EL (cell line): ENCODE measurements at places on chromosomes 7 and 10.

GRCh38 chr10:78712147-78712546 lies 356.6 kb upstream of the ZMIZ1 start:
- no peak for DNase-seq

GRCh38 chr7:47091141-47091540 lies 490.8 kb downstream of the TNS3 start:
- peak; percentile 74 for DNase-seq

GRCh38 chr7:157016352-157017041 lies 6.0 kb upstream of the MNX1 start:
- DNase-seq, result no peak

- no peak for DNase-seq
Observed at GRCh38 chr7:88806280-88807037, 10.9 kb upstream of the TEX47 start.

DNA sequence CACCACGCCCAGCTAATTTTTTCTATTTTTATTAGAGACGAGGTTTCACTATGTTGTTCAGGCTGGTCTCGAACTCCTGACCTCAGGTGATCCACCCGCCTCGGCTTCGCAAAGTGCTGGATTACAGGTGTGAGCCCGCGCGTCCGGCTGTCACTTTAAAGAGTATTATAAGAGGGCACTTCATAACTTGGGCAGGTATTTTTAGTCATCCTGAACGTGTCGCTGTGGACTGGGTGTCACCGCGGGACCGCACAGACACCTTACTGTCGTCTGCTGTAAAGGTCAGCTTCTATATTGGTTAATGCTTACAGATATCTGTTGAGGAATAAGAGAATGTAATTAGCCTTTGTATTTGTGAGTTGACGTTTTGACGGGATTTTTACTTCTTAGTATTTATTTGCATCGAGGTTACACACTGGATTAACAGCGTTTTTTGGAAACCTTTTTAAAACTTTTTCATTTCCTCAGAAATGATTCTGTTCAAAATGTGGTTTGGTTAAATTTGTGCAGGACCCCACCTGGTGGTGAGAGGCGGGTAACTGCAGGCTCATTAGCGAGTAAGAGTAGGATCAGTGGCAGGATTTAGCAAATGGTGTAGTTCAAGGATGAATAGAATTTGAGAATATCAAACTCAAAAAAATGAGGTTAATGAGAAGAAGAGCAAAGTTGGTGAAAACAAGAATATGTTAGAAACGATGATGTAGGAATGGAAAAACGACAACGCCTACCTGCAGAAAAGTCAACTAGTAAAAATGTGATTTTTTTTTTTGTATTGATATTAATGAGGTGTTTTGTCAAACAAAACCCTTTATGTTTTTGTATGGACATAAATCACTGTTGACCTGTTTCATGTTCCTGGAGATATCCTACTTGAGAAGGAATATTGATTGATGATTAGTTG lies 3.2 kb downstream of the DNAJB6 start:
- peak; percentile 74 for DNase-seq

DNA sequence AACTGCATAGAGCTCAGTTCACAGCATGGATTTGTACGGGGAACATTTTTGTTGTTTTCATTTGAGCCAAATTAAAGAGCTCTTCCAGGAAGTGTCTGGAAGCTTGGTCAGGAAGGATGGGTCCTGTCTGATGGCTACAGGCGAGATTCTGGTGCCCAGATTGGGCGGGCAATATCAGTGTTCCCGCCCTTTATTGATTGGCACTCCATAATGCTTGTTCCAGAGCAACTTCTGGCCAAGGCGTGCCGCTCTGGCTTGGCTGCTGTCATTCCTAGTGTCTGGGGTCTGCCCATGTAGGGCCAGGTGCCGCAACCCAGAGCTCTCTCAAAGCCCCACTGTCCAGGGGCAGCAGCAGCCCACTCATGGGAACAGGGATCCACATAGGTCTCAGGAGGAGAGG lies 45.9 kb downstream of the RAMP3 start:
- no peak for DNase-seq

GRCh38 chr10:59864141-59864962 lies 42.0 kb downstream of the CCDC6 start:
- DNase-seq, result no peak

DNA sequence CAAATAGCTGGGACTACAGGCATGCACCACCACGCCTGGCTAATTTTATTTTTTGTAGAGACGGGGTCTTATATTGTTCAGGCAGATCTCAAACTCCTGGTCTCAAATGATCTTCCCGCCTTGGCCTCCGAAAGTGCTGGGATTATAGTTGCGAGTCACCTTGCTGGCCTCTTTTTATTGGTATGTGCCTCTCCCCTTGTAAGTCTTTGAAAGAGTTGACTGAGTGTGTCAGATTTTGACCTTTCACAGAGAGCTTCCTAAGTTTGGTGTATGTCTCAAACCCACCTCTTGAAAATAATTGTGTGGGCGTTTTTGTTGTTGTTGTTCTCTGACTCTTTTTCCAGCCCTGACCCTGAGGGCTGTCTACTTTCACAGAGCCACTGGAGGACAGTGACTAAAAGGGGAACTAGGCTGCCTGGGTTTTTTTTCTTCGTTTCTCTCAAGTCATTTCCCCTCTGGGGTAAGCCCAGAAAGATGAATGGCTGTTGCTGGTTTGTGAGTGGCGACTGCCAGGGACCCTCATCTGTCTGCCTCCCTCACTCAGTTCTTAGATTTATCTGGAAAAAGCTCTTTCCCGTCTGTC lies 262.8 kb downstream of the ZEB1 start:
- DNase-seq, result no peak

DNA sequence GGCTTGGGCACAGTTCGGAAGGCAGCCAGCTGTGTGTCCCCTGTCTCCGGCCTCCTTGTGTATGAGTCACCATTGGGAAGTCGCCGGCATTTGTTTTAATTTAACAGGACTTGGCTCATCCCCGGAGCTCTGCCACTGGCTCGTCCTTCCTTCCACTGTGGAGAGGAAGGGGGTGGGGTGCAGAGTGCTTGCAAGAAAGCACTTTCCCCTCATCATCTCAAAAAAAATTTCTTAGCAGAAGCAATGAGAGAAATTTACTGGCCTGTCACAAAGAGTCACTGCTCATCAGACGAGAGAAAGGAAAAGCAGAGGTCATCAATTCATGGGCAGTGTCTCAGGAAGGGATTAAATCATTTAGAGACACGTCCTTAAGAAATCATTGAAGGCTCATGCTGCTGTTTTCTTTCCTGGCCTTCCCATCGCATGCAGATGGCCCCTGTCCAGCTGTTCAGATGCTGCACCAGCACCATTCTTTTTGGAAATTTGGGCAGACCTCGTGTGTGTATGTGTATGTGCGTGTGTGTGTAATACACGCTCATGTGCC lies 93.3 kb downstream of the BMS1 start:
- DNase-seq, result peak; percentile 42

DNA sequence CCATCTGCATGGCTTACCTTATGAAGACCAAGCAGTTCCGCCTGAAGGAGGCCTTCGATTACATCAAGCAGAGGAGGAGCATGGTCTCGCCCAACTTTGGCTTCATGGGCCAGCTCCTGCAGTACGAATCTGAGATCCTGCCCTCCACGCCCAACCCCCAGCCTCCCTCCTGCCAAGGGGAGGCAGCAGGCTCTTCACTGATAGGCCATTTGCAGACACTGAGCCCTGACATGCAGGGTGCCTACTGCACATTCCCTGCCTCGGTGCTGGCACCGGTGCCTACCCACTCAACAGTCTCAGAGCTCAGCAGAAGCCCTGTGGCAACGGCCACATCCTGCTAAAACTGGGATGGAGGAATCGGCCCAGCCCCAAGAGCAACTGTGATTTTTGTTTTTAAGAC lies 12.4 kb downstream of the DUSP5 start:
- no peak for DNase-seq

- peak; percentile 21 for DNase-seq
Observed at GRCh38 chr10:67666416-67667034, 29.5 kb downstream of the CTNNA3 start.

GRCh38 chr7:154769527-154769926 lies 233.4 kb downstream of the PAXIP1 start:
- DNase-seq, result no peak

GRCh38 chr7:140458916-140459315 lies 20.4 kb downstream of the MKRN1 start:
- DNase-seq, result no peak

DNA sequence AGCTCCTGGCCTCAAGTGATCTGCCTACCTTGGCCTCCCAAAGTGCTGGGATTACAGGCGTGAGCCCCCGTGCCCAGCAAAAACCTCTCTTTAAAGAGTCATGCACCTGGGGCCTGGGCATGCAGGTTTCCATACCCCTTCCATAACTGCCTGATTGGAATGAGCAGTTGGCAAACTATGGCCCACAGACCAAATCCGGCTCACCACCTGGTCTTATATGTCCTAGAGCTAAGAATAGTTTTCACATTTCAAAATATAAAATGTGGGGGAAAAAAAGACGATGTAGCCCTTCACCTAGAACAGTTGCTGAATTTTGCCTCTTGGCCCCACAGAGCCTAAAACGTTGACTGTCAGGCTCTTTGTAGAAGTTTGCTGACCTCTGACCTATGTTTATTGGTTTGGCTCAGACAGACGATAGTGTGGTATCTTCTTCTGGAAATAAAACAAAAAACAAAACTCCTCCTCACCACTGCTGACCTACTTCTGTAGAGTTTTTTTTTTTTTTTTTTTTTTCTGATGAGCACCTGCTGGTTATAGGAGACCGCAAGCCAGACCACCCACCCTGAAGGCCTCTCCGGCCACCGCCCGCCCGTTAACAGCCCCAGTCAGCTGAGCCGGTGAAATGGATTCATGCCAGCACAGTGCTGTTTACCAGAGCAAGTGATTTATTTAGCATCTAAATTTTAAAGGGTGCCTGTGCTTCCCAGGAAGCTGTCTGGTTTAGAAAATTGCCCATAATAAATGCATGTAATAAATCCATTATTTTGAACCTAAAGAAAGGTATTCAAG lies 33.5 kb upstream of the SFRP5 start:
- DNase-seq, result no peak

GRCh38 chr7:99120501-99120900 lies 23.4 kb downstream of the SMURF1 start:
- DNase-seq, result no peak

- DNase-seq, result no peak
Observed at GRCh38 chr10:2081501-2081900, 344.2 kb upstream of the ADARB2 start.

DNA sequence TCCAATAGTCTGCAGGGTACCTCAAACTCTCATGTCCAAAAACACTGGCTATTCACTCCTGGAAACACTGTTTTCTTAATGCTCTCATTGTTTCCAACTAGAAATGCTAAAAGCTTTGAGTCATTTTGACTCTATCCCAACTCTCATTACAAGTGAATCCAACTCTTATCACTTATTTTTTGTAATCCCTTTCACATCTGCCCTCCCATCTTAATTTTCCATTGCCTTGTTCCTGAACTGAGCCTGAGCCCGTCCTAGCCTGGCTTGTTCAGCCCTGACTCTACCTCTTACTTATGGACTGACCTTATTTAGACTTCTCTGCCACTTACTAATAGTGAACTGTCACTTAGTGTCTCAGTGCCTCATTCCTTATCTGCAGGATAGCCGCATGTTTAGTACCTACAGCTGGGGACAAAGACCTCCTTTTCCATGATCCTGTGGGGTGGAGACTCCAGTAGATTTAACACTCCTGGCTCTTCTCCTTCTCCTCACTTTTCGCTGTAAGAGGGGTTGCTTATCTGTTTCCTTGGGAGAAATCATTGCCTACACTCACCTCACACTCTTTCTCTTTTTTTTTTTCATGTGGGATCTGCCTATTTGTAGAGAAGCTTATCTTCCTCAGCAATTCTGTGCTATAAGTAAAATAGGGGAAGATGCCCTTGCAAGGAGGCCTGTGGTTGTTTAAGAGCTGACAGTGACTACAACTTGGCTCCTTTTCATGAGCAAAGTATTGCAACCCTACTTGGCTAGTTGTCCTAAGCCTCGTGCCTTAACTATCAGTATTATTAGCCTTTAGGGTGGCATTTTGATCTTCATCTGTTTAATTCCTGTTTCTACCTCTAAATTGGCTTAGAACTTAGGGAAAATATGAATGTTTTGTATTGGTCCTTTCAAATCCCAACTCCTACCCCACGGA lies 56.4 kb downstream of the SLC16A12 start:
- DNase-seq, result no peak

DNA sequence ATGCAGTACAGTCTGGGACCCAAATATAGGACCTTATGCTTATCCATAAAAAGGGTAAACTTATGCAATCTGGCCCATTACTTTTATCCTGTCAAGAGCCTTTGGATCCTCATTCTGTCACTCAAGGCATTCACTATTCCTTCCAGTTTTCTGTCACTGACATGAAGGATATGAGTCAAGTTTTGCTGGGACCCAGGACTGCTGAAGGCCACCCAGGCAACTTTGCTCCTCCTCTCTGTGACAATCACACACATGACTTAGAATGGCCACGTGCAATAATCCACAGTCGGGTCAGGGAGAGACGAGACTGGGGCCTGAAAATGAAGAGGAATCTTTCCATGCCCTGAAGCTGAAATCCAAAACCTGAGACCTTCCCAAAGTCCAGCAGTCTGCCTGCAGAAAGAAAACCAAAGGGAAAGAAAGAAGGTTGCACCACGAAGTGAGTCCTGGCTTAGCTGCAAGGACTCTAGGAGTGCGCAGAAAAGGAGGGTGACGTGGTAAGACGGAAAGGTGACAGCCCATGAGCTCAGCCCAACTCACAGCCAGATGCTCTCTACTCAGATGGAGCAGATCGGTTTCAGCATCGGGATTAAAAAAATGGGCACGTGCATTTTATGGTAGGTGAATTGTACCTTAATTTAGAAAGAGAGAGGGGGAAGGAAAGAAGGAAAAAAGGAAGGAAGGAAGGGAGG lies 67.2 kb downstream of the VOPP1 start:
- no peak for DNase-seq

- DNase-seq, result no peak
Observed at GRCh38 chr7:47374538-47374937, 207.4 kb downstream of the TNS3 start.

- DNase-seq, result no peak
Observed at GRCh38 chr10:88995156-88995876, 4.7 kb downstream of the FAS start.

DNA sequence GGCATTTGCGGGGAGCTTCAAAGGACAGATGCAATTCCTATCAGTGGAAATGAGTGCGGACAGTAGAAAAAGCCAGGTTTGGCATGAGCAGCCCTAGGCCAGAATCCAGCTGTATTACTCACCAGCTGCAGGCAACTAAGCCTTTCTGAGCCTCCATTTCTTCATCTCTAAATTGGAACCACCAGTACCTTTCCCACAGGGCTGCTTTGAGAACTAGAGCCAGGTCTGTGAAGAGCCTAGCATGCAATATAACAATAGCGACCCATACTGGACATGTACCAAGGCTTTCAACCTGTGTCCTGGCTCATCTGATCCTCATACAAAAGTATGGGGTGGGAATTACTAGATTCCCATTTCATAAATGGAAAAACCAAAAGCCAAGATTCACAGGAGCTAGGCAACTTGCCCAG lies 101.0 kb downstream of the GSAP start:
- DNase-seq, result no peak

DNA sequence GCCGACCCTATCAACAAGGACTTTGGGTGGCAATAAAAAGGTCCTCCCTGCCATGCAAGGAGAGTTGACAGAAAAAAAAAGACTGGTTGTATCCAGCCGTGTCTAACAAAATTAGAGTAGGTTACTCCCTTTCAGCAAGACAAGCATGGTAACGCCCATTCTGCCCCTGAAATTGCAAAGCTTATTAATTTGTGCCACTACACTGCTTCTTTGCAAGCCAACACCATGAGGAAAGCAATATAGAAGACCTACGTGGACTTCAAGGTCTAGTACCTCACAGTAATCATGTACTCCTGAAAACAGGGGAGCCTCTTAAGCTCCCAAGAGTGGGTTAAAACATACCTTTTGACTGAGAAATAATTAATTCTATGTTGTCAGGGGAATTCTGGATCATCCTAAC lies 90.3 kb downstream of the FRMPD2 start:
- DNase-seq, result no peak
